ENCODE measurements at places on chromosomes 1 and 21. TPM values are rescaled to one million over a fixed set of nuclear protein-coding genes. Genes with fewer than 3 reads are reported as not detected.
A peak's percentile ranks its signal among the peaks of the same experiment; 100 is the strongest.

- DNase-seq = no peak
Measured at GRCh38 chr1:186183219-186183618, 191.8 kb downstream of the TPR start.

DNA sequence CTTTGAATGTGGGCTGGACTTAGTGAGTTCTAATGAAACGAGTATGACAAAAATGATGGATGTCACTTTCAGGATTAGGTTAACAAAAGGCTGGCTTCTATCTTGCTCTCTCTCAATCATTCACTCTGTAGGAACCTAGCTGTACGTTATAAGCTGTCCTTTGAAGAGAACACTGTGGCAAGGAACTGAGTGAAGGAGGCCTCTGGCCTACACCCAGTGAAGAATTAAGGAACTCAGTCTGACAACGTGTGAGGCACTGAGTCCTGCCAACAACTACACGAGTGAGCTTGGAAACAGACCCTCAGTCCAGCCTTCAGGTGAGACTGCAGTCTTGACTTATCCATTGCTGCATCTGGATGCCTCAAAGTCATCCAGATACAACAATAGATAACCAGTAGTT, 3.3 kb upstream of the DNTTIP2 start:
- no peak for DNase-seq

DNA sequence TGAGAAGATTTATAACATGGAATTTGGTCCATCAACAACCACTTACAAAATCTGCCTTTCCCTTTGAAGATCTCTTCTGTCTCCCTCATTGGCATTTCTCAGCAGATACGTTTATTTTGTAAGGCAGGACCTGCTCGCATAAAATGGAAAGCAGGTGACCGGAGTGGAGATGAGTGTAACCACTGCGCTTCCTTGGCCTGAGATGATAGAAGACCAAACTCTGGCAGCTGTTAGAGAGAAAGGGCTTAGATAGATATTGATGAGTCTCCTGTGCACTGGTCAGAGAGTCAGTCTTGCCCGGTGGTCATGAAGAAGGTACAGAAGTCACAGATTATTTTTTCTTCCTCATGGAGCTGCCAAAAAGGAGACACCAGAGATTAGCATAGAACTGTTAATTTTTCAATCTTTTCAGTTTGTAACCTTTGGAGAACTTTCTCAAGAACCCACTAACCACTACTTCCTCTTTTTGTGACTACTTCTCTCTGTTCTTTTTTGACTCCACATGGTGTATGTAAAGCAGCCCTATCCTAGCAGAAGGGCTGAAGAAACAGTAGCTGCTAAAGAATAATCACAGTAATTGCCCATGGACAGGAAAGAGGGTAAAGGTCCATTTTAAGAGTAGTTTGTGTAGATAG, 47.6 kb downstream of the FCRL3 start:
- DNase-seq = no peak

GRCh38 chr1:53585129-53585528, 125.9 kb downstream of the DMRTB1 start:
- no peak for DNase-seq

DNA sequence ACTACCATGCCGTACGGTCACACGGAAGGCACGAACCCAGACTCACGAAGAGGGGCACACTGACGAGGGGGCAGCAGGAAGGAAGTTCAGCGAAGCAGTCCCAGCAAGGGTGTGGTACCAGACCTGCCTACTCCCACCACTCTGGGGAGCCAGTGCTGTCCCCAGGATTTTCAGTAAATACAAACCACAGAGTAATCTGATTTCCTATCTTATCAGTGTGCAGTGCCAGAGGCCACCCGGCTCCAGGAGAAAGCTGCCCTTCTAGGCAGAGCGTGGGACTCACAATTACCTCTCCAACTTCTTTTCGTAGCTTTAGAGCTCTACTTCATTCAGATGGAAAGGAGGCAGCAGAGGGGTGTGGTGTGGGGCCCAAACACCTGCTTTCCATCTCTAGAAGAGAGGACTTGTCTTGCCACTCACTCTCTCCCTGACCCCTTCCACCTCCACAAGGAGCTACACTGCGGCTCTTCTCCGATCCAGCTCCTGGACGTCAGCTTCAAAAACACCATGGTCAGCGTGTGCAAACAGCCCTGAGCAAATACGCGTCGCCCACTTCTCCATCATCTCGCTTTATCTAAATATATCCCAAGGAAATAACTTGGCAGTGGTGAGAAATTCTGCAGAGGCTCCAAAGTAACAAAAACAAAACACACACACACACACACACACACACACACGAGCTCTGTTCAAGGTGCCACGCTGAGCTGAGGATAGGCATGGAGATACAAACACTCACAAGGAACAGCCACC, 98.5 kb downstream of the MRPL37 start:
- peak; percentile 37 for DNase-seq

DNA sequence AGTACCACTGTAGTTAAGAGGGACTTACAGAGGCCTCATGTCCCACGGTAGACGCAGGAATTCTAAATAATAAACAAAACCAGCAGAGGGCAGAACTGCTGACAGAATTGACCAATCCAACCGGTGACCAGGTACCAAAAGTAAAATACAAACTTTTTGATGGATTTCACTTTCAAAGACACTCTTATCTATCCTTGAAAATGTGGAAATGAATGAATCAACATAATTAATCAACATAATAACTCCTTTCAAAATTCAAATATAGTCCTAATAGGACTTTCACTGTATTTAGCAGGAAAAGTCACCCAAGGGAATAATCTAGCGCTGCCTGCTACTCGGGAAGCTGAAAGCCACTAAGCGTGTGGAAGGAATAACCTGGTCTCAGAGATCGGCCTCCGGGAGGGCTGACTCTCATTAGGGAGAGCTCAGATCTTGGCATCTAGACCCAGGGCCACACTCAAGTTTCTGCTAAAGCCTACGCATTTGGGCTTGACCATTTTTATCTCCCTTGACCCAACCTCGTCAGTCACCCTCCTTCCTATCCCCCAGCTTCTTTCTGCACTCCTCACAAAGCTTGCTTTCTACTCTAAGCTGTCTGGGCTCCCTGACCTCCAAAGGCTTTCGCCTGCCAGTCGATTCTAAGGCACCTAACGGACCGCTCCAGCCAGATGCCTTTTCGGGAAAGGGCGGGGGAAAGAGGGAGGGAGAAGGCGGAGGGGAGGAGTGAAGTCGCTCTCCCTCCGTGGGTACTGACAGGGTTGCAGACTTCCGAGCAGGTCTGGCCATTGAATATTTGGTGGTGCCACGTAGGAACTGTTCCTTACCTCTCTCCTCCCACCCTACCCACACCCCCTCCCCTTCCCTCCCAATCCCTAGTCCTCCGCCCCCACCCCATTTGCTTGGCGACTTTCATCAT, 1.6 kb downstream of the COL11A1 start:
- peak; percentile 72 for DNase-seq

DNA sequence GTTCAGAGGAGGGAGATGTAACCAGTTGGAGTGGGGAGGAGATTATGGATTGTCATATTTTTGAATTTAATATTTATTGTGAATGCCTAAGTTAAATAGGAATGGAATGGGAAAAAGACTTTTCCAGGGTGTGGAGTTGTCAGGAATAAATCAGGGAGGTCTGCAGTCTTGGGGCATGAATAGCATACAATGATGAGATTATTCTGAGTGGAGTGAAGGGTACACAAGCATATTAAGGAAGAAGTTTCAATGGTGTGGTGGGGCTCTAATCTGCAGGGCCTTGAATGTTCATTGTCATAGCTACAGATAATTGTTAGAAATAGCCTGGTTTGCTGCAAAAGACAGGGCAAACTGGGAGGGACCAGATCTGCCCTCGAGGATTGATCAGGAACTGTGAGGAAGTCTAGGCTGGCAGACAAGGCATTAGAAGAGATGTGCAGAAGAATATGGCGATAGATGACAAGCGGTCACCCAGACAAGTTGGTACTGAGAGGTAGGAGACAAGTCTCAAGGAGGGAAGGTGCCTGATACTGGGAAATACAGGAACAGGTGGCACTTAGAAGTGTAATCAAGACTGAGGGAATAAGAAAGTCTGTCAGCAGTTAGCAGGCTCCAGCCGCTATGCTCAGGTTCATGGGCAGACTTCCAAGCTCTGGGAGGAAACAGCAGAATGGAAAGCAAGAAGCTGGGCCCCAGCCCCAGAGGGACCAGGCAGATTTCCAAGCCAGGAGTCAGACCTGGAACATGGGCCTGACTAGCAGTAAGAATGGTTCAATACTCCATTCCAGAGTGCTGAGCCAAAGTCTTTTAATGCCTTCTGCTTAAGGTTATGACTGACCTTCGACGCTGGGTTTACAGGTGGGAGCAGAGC, 20.9 kb upstream of the RGL1 start:
- DNase-seq = no peak

DNA sequence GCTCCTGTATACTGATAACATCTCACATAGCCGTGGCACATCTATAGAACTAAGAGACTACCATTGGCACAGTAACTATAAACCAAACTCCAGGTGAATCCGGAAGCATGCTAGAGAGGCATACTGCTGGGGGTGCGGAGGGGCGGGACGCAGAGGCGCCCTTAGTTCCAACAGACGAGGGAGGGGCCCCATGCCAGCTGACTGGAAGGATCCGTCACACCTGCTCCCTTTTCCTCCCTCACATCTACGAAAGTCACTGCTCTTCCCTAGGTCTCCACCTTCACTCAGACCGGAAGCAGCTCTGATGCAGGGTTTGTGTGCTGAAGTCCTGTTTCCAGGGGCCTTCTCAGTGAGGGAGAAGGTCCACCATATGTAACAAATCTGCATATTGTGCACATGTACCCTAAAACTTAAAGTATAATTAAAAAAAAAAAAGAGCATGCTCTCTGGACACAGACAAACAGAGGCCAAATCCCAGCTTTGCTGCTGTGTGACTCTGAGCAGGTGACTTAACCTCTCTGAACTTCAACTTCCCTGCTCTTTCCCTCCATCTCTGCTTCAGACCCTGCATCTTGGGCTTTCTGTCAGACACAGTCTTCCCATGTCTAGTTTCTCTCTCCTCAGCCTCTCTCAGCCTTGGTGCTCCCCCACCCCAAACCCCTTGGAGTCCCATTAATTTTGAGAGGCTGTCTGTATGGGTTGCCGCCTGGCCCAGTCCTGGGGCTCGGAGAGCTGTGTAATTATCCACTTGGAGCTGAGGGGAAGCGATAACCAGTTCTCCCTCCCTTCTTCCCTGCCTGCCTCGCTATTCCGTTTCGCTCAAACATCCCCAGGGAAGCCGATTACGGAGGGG, 7.8 kb upstream of the GJB5 start:
- DNase-seq = no peak

DNA sequence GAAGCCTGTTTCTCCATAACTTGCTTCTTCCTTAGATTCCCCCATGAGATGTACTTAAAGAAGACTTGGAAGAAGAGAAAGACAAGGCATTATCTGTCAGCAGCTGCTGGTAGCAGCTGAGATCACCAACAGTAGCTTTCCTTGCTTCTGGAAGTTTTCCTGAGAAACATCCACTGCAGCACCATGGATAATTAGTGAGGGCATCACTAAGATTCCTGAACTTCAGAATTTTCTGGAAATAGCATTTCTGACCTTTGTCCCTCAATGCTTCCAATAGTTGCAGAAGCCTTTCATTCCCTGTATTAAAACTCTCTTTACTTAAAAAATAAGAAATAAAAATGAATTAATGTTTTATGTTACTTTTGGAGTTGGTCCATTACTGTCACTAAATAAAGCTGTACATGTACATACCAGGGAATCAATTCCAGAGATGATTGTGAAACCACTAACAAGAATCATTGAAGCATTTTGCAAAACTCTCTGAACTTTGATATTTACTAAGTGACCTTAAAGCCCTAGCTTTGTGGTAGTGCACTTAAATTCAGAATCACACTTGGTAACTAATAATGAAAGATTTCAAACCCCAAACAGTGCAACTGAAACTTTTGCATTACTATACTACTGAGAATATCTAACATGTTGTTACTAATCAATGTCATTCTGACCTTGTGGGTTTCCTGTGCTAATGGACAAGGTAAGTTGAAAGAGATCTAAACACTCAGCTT, at the start of gene CFHR4:
CFHR4 (plus strand) TSS at position 538 of the 725 bp plus-strand sequence; CDS start at position 637, 99 bp downstream.
- DNase-seq = no peak

GRCh38 chr1:229019663-229020271, 251.1 kb upstream of the RAB4A start:
- no peak for DNase-seq

DNA sequence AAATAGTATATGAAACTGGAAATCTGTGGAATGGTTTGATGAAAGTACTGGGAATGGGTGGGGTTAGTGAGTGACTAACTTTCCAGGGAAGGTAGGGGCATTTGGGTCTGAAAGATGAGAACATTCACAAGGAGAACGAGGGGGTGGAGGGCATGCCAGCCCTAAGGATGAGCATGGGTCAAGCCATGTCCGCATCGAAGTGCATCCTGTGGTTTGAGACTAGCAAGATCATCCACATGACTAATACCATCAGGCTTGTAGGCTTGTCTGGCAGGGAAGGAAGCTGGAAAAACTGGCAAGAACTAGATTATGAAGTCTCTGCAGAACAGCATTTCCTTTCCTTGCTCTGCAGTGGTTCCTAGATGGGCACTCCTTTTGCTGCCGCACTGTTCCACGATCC, 70.4 kb upstream of the UBE2U start:
- no peak for DNase-seq

DNA sequence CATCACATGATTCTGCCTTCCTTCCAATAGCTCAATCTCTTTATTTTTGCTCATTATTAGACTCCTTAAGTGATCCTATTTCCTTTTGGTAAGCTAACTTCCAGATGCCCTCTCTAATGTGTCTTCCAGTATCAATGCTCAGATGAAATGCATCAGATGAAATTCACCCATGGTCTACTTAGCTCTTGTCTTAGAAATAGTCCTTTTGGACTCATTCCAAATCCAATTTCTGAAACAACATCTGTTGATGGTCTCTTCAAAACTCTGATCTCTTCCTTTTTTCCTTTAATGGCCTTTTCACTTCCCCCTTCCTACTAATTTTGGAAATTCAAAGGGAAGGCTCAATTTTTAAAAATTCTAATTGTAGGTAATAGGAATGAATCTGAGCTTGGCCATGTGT, 81.1 kb upstream of the GREM2 start:
- DNase-seq = no peak

The CD5L gene
- polyA plus RNA-seq = not detected

The MYOC gene
- polyA plus RNA-seq = not detected

The RPE65 gene
- not detected for polyA plus RNA-seq

The GJB3 gene
- 0.47 TPM for polyA plus RNA-seq
